ENCODE measurements at places on chromosomes 5 and 9.
A peak's percentile ranks its signal among the peaks of the same experiment; 100 is the strongest.

- no peak for DNase-seq
Observed at GRCh38 chr5:133341915-133342710, 270.2 kb downstream of the FSTL4 start.

GRCh38 chr5:469752-470483 is 26.9 kb downstream of the EXOC3 start:
- DNase-seq = no peak

DNA sequence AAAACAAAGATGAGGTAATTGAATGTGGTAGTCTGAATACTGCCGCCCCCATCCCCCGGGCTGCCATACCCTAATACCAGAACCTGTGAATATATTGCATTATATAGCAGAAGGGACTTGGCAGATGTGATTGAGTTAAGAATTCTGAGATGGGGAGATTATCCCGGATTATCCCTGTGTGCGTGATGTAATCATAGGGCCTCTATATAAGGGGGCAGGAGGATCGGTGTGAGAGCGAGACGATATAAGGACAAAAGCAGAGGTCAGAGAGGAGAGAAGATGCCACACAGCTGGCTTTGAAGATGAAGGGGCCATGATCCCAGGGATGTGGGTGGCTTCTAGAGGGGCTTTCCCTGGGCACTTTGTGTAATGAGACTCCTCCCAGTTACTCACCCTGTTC is 101.7 kb upstream of the TLE1 start:
- DNase-seq = no peak

DNA sequence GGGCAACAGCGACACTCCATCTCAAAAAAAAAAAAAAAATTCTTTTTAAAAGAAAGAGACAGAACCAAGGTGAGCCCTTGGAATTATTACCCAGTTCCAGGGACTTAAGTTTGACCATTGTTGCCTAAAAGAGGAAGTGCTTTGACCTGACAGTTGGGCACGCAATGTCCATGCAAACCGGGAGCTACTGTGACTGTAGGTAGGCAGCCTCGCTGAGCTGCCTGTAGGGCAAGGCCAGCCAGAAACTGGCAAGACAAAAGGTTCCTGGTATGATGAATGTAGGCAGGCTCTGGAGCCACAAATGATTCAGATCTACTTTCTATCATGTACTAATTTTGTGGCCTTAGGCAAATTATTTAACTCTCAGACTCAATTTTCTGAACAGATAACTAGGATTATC is 334.8 kb upstream of the ZNF462 start:
- no peak for DNase-seq

- DNase-seq = no peak
Observed at GRCh38 chr5:85972539-85972938, 645.2 kb upstream of the COX7C start.

GRCh38 chr9:11757408-11757807 is 935.8 kb upstream of the TYRP1 start:
- no peak for DNase-seq

DNA sequence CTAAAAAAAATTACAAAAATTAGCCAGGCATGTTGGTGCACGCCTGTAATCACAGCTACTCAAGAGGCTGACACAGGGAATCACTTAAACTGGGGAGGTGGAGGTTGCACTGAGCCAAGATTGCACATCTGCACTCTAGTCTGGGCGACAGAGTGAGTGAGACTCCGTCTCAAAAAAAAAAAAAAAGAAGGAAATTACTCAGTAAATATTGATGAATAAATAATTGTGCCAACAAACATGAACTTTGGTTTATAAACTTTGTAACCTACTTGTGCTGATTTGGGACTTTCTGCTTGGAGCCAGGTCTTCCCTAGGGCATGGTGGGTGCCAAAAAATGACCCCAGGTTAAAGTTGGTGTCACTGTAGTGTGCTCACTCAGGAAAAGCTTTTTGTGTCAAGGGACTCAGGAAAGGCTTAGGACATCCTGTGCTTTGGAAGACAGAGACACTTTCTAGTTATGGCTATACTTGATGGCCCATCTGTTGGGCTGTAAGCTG is 19.0 kb downstream of the ABLIM3 start:
- no peak for DNase-seq

GRCh38 chr5:135266975-135267374 is 132.1 kb downstream of the MACROH2A1 start:
- DNase-seq = no peak

- DNase-seq = no peak
Observed at GRCh38 chr5:151906246-151906645, 18.4 kb downstream of the GLRA1 start.

GRCh38 chr9:110578575-110579033 is 937 bp downstream of the SVEP1 start:
- no peak for DNase-seq

- no peak for DNase-seq
Observed at GRCh38 chr5:54344653-54345052, 34.3 kb upstream of the ARL15 start.

DNA sequence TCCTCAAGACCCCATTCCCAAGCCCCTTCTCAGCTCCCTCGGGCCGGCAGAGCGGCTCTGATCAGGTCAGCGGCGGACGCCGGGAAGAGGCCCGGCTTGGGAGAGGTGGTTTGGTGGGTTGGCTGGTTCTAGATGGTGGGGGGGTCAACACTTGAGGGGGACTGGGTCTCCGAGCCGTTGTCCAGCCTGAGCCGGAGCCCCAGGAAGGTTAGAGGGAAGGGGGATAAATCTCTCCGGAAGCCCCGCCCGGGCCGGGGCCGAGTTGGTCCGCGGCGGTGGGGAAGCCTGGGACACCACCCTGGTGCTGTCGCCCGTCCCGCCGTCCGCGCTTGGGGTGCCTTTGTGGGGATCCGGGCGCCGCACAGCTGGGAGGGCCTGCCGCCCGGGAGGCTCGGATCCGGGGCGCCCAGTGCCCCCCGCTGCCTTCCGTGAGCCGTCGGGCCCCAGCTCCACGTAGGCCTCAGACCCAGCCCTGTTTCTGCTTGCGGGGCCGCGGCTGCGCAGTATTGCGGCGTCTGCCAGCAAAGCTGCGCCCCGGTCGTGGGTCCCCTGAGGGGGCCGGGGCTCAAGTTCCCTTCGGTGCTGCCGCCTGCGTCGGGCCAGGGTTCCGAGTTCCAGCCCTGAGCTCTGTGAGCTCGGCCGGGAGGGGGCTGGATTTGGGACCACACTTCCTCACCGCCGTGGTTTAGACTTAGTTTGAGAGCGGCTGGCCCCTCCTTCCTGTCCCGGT is 542 bp upstream of the TRIM52 start:
- DNase-seq = peak; percentile 85
